ENCODE measurements at places on chromosomes 7 and 10.

DNA sequence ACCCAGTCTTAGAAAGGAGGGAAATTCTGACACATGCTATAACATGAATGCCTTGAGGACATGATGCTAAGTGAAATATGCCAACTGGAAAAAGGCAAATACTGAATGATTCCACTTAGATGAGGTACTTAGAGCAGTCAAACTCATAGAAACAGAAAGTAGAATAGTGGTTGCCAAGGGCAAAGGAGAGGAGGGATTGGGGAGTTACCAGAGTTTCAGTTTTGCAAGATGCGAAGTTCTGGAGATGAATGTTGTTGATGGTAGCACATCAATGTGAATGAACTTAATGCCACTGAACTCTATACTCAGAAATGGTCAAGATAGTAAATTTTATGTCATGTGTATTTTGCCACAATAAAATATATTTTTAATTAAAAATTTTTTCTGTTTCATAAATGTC lies 38.9 kb downstream of the DRGX start:
- DNase-seq: no peak

GRCh38 chr10:79468015-79468560 lies 22.7 kb upstream of the ZCCHC24 start:
- DNase-seq: no peak

DNA sequence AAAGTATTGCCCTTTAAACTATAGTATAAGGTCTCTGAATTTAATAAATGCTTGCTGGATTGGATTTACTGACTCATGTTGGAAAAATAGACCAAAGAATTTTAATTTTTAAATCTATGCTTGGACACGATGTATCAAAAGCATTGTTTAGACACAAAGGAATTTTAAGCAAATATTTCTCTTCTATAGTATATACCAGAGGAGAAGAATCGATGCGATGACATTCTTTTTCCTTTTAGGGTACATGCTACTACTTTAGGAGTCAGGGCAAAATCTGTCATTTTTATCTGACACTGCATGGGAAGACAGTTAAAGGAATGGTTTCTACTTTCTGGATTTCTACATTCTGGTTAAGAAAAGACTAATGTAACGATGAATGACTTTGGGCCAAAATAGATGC lies 339.9 kb downstream of the BMPER start:
- DNase-seq: no peak

DNA sequence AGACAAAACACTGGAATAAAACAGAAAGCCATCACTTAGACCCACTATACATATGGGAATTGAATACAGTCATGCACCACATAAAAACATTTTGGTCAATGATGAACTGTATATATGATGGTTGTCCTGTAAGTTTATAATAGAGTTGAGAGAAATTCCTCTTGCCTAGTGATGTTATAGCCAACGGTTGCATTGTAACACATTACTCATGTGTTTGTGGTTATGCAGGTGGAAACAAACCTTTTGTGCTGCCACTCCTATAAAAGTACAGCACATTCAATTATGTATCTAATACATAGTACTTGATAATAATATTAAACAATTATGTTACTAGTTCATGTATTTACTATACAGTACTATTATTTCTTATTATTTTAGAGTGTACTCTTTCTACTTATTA lies 381.2 kb upstream of the MBL2 start:
- DNase-seq: no peak

GRCh38 chr10:53839440-53840039 lies 961.5 kb downstream of the PCDH15 start:
- DNase-seq: no peak

DNA sequence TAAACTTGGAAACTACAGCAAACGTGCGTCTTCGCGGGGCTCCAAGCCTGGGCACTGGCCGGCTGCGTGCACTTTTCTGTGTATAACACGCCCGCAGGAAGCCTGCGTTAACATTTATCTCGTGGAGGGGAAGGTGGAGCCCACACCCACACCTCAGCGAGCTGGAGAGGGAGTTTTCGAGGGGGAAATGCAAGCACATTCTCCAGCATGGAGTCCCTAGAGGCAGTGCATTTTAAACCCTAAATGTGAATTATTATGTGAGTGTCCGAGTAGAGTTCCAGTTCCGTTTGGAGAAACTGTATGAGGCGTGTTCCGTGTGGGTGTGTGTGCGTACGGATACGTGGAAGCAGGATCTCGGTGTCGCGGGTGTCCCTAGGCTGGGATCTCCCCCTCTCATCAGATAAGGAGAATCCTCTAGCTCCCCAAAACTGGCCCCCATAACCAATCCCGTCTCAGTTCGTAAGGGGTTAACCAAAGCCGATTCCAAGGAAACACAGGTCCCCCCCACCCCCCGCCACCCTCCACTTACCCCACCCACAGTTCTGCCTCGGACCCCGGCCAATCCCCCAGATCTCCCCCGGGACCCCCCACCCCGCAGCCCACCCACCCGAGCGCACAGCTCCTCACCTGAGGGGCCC lies 403 bp downstream of the CDK6 start:
- DNase-seq: no peak

GRCh38 chr10:116868198-116868676 lies 18.9 kb downstream of the ENO4 start:
- no peak for DNase-seq

- no peak for DNase-seq
Measured at GRCh38 chr7:108296911-108297310, 159.3 kb downstream of the NRCAM start.

- no peak for DNase-seq
Measured at GRCh38 chr10:88039496-88040200, 176.2 kb downstream of the PTEN start.

- no peak for DNase-seq
Measured at GRCh38 chr7:49295146-49295545, 370.8 kb downstream of the CDC14C start.

GRCh38 chr10:101840102-101840684 lies 3.4 kb downstream of the KCNIP2 start:
- DNase-seq: no peak

GRCh38 chr10:127157506-127158200 lies 38.7 kb downstream of the INSYN2A start:
- no peak for DNase-seq

- no peak for DNase-seq
Measured at GRCh38 chr7:156969972-156970420, 20.5 kb downstream of the NOM1 start.

DNA sequence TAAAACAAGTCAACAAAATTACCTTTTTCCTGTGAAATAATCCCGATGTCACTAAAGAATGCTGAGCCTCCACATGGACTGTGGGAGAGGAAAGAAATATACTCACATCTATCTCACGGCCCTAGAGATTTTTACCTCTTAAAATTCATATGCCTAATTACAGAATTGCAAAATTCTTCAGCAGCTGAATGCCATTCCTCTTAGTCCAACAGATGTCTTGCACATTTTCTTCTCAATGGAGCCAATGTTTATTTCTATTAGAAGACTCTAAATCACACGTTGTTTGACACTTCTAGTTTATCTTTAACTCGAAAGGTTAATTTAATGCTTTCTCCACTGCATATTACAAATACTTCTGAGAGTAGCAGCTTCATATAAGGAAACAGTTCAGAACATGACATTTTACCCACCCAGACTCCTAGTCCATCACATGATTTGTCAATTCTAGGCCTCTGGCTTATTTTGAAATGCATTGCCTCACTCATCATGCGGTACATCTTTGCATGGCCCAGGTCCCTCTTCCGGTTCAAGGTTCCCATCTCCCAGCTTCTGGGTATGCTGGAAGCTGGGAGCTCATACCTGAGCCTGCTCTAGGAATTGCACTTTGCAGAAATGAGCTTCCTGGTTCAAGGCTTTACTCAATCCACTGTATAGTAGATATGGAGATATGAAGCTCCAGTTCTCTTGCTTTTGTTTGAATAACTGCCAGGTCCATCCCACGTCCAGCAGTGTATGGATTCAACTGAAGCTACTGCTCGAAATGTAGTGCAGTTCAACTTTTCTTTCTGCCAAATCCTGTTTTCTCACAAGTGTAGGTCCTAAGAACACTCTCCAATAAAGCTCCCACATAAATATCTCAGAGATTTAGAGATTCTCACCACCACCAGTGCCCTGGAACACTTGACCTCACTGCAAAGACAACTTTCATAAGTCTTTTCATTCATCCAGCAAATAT lies 306.2 kb downstream of the GPR37 start:
- DNase-seq: no peak

- DNase-seq: no peak
Measured at GRCh38 chr10:69578508-69578991, 5.3 kb upstream of the NEUROG3 start.

DNA sequence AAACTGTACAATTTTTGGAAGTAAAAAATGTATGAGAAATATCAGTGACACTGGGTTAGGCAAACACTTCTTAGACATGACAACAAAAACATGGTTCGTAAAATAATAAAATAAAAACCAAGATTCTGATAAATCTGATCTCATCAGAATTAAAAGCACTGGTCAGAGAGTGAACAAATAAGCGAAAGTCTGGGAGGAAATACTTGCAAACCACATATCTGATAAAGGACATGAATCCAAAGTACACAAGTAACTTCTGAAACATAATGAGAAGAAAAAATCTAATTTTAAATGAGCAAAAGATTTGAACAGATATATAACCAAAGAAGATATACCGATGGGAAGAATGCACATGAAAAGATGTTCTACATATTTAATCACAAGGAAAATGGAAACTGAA lies 91.5 kb downstream of the RTKN2 start:
- no peak for DNase-seq

DNA sequence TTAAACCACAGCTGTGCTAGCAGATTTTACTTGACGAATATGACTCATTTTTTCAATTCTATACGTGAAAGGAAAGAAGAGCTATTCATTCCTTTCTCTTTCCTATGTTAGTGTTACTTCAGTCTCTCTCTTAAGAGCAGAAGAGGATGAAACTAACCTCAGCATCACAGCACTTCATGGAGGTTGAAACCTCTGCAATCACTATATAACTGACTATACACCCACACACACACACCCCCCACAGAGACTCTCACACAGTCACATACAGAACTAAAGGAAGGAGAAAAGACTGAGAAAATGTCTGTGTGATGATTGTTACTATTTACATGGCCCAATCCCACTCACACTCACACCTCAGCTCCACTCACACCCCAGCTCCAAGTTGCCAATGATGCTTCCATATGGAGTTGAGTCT lies 104.2 kb downstream of the KIF20B start:
- no peak for DNase-seq

GRCh38 chr10:28449382-28449781 lies 83.5 kb upstream of the WAC start:
- DNase-seq: no peak

GRCh38 chr7:2894118-2894940 lies 50.2 kb upstream of the GNA12 start:
- no peak for DNase-seq

DNA sequence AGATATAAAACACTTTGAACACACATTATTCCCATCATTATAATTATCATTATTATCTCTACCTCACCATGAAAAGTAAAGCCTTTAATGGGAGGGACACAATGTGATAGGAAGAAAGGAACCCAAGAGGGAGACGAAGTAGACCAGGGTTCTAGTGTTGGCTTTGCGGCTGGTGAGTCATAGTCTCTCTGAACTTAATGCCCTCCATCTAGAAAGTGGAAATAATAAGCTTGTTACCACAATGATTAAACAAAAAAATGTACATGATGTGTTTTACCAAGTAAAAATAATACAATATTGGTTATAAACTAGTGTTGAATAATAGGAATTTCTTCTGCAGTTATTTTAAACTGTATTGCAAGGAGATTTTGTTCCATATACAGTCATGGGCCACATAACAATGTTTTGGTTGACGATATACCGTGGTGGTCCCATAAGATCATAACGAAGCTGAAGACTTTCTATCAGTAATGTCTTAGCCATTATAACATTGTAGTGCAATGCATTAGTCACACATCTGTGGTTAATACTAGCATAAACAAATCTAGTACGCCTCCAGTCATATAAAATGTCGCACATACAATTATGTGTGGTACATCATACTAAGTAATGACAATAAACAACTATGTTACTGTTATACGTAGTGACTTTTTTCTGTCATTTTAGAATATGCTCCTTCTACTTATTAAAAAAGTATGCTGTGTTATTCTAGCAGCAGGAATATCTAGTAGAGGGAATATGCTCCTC lies 450.6 kb upstream of the SORCS1 start:
- no peak for DNase-seq

DNA sequence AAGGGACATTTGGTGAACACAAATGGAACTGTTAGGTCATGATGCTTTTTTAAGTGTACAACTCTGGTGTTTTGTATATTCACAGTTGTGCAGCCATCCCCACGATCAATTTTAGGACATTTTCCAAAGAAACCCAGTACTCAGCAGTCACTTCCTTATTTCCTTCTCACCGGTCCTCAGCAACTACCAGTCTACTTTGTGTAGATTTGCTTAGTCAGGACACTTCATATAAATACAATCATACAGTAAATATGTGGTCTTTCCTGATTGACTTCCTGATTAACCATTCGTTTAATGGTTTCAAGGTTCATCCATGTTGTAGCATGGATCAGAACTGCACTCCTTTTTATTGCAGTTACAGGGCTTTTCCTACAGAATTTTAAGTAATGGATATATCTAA lies 14.4 kb downstream of the SGPL1 start:
- no peak for DNase-seq

- no peak for DNase-seq
Measured at GRCh38 chr7:86949052-86949778, 110.2 kb downstream of the ELAPOR2 start.

DNA sequence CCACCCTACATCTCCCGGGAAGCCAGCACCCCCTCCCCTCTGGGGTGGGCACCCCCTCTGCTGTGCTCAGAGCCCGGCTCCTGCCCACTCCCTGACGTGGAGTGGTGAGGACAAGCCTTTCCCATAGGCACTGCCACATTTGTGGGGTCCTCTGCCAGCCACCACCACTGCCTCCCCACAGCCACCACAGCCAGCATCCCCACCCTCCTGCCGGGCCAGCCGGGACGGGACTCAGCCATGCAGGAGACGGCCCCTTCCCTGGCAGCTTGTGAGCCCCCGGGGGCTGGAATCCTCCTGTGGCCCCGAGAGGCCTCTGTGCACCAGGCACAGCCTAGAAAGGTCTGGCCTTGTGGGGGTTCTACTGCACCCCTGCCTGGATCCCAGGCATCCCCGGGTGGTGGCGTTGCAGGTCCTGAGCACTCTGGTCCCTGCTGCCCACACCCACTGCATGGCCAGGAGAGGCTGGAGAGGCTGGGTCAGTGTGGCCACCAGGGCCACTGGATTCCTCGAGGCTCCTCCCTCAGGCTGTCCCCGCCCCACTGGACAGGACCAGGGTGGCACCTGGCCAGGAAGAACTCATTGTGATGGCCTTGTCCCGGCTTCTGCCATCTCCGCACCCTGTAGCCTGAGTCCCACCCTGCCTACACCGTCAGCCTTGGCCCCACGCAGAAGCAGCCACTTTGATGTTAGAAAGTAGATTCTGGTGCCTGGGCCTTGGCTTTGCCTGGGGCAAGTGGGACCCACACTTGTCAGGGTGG lies 148.0 kb downstream of the EBF3 start:
- no peak for DNase-seq

- no peak for DNase-seq
Measured at GRCh38 chr7:113294750-113295149, 176.4 kb upstream of the SMIM30 start.

DNA sequence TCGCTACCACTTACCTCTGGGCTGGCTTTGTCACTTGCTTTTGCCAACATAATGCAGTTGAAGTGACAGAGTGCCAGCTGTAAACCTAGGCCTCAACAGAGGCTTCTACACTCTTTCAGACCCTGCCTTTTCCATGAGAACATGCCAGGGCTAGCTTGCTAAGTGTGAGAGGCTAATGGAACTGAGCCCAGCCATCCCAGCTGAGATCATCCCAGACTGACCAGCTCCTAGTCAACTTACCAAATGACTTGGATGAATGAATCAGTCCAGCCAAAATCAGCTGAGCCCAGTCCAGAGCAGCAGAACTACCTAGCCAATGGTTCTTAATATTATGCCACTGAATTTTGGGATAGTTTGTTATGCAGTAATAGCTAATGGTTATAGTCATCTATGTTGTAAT lies 34.7 kb upstream of the MKLN1 start:
- DNase-seq: no peak

Data from activated T-helper 1 cell treated with anti-CD3 and anti-CD28 coated beads, Interleukin-2, amount 50 U/mL, for 16 hours (primary cell).